ENCODE measurements at places on chromosomes 1 and 21. TPM values are rescaled to one million over a fixed set of nuclear protein-coding genes. Genes with fewer than 3 reads are reported as not detected.

Gene LAMC2
- total RNA-seq = 46.5 TPM

Gene KRTAP25-1
- not detected for total RNA-seq

Gene SFN
- 813 TPM for total RNA-seq

Gene KIAA0319L
- 124 TPM for total RNA-seq

Gene IGFN1
- total RNA-seq = 0.13 TPM

Gene KRTAP7-1
- not detected for total RNA-seq

Gene SYCP1
- total RNA-seq = not detected

Gene KIAA0040
- 20.2 TPM for total RNA-seq

Gene ELK4
- 49.8 TPM for total RNA-seq

Gene PRDM16
- total RNA-seq = 1.6 TPM

Gene UBAP2L
- total RNA-seq = 124 TPM

Gene SOX13
- 20.6 TPM for total RNA-seq

Gene KRTAP19-1
- not detected for total RNA-seq

Gene ZNF593
- total RNA-seq = 35.8 TPM

Gene CDA
- 15.9 TPM for total RNA-seq

Gene PSEN2
- total RNA-seq = 23.5 TPM

Gene BGLAP
- total RNA-seq = 1.2 TPM

Gene FLVCR1
- 4.9 TPM for total RNA-seq

Gene DBT
- 13.4 TPM for total RNA-seq

Measured in suprapubic skin (tissue), 4 donors.